Left cardiac atrium (tissue), 4 donors: ENCODE measurements at places on chromosomes 4 and X. TPM values are rescaled to one million over a fixed set of nuclear protein-coding genes. Genes with fewer than 3 reads are reported as not detected.

Gene PALLD
- 440 TPM for total RNA-seq

Gene IL13RA1
- total RNA-seq: 33.5 TPM

Gene USP17L29
- not detected for total RNA-seq

Gene NAP1L2
- total RNA-seq: 7.7 TPM

Gene XK
- total RNA-seq: 6.0 TPM

Gene CXCL11
- total RNA-seq: not detected

Gene CXCL3
- 0.88 TPM for total RNA-seq

Gene ITM2A
- total RNA-seq: 168 TPM

Gene PAGE4
- total RNA-seq: not detected

Gene LONRF3
- total RNA-seq: 3.9 TPM

Gene ASB12
- 0.63 TPM for total RNA-seq

Gene CLTRN
- 0.31 TPM for total RNA-seq

Gene PAGE5
- not detected for total RNA-seq

Gene CLDN34
- not detected for total RNA-seq
